Left ventricle myocardium superior (tissue), 1 donor: ENCODE measurements at places on chromosomes 1 and 21. TPM values are rescaled to one million over a fixed set of nuclear protein-coding genes. Genes with fewer than 3 reads are reported as not detected.

DNA sequence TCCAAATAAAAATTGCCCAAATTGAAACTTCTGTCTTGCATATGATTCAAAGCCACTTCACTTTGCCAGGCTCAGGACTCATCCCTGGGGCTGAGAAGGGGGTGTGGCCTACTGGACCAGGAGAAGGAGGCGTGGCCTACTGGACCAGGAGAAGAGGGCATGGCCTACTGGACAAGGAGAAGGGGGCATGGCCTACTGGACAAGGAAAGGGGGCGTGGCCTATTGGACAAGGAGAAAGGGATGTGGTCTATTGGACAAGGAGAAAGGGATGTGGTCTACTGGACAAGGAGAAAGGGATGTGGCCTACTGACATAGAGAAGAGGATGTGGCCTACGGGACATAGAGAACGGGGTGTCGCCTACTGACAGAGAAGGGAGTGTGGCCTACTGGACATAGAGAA lies 405.3 kb downstream of the RRAGC start:
- no peak for DNase-seq

GRCh38 chr1:8422510-8423268 lies 104.8 kb downstream of the SLC45A1 start:
- DNase-seq = peak; percentile 65

DNA sequence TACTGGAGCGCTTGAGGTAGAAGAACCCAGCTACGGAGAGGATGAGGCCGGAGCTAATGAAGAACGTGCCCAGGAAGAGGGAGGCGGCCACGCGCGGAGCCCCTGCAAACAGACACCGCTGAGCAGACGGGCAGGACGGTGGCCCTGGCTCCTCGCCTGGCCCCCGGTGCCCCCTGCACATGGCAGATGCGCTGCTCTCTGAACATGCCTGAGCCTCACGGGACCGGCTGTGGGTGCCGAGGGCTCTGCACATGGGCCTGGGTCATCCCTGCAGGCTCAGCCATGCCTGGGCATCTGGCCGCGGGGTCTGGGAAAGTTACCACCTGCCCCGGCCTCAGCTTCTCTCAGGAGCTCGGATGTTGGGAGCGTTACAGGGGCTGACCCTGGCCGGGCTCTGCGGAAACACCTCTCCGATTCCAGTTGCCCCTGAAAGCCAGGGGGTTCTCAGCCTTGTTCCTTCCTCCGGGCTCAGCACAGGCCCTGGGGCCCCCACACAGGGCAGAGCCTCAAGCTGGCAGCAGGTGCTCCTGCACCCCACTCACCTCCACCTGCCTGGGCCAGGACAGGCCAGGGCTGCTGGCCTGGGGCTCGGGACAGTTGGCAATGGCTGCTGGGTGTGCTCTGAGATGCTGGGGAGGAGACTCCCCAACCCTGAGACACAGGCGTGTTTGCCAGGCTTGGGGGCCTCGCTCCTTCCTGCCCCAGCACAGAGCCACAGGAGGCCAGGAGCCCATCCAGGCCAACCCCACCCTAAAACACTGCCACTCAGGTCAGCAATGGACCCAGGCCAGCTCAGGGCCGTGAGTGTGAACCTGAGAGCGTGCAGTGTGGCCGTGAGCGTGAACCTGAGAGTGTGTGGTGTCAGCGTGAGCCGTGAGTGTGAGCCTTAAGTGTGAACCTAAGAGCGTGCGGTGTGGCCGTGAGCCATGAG lies 12.1 kb upstream of the RNF223 start:
- no peak for DNase-seq

DNA sequence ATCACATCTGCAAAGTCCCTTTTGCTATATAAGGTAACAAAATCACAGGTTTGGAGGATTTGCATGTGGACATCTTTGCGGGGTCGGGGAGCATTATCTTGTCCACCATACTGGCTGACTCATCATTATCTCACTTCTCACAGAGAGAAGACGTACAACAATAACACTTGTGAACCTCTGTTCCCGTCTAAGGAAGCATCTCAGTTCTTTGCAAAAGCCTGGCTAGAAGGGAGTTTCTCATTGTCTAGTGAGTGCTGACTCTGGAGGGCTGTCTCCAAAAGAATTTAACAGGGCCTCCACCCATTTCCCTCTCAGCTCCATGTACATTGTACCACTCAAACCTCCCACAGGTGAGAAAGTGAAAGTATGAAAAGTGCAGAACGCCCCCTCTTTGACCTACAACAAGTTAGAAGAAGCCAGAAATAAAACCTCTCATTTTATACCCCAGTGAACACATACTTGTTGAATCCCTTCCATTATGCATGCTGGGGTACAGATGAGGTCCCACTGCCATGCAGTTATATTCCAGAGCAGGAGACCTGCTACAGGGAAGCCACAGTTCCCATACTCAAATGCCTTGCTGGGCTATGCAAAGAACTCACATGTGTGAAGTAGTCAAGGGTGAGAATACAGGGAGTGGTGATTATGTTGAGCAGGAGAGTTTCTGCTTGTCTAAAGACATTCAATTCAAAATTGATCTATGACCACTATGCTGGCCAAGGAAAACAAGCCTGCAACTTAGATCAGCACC lies 121.7 kb upstream of the PRDX6 start:
- no peak for DNase-seq

- DNase-seq = no peak
Measured at GRCh38 chr21:37912616-37913015, 3.6 kb downstream of the KCNJ6 start.

GRCh38 chr1:35278886-35279554 lies 10.5 kb downstream of the ZMYM4 start:
- no peak for DNase-seq

Gene AJAP1
- 0.05 TPM for total RNA-seq
